ENCODE measurements at places on chromosomes 5 and 9.

DNA sequence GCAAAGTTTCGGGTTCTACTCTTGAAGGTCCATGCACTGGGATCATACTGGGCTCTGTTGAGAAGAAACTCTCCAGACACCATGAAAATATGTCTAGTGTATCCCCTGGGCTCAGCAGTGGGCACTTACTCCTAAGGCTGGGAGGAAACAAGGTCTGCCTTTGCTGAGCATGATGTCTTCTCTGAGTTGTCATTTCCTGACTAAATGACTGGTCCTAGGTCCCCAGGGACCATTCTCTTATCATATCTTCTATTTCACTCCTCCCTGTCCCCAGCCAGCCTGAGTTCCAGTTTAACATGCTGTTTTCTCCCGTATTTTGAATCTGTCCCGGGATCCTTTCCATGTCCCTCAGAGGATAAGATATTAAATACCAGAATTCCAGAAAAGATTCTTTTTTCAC is 225.4 kb downstream of the MTRR start:
- no peak for DNase-seq

DNA sequence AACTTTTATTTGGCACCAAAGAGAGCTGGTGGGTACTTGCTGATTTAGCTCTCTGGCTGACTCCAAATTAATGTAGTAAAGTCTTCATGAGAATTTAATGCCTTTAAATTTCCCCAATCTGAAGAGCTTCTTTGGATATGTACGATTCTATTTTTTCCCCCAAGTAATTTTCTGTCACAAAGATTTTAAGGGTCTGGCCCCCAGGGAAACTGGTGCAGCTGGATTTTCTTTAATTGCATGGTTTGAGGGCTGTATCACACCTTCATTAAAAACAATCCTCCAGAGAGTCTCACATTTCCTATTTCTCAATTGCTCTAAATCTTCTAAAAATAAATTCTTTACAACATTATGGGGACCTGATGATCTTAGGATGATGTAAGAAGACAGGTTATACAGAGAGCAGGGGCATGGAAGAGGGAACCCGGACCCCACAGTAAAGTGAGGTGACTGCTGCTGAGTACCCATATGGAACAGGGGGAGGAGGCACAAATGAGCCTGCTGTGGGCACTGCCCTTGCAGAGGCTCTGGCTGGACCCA is 158.9 kb downstream of the ENTREP1 start:
- no peak for DNase-seq

DNA sequence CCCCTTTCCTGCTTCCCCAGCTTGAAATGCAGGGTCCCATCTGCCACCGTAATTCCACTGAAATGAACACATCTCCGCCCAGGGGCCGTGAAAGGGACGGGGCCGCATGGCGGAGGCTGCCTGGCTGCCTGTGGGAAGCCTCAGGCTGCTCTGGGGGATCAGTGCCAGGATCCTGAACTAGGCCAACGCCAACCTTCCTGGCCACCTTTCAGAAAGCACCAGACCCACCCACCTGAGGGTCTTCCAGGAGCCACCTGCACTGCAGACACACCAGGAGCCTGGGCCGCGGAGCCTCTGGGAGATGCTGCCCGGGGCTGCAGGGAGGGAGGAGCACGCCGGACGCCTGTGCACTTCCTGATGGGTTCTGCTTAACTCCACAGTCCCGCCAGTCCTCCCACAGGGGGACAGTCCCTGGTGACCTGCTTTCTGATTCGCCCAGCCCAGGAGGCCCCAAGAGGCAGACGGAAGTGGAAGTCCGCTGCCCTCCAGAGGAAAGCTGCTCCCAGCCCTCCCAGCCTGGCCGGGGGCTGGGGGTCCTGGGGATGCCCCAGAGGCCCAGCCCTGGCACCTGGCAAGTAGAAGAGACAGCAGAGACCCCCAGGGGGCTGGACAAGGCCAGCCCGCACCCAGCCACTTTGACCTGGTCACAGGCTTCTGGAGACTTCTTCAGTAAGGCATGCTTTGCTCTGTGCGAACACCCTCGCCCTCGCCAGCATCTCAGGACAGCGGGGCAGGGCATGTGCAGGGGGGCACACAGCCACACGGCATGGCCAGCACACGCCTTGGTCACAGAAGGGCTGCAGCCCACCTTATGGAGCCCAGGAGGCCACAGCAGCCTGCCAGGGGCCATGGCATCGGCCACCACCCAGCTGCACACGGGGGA is at the start of gene CARD9:
Gene CARD9 (minus strand): TSS at position 370 of the 883 bp plus-strand sequence. CDS start 1,591 bp downstream, outside the sequence.
- DNase-seq, result no peak

GRCh38 chr5:132056610-132057497 is 3.6 kb upstream of the IL3 start:
- DNase-seq, result no peak

DNA sequence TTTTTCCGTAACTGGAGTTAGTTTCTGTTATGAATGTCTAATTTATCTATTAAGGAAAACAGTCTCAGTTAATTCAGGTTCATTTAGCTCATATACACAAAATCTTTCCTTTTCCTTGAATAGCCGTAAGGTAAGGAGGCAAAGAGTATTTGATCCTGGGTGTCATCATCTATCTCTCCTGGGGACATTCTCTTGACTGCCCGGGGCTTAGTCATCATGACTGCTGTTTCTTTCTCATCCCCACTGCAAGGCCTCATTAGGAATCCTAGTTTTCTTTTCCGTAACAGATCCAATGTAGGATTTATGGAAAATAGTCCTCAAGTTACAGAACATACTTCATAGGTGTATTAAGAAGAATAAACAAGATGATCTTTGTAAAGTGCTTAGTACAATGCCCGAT is 134.9 kb upstream of the CHD1 start:
- DNase-seq, result no peak

- no peak for DNase-seq
Measured at GRCh38 chr5:120545951-120546350, 81.9 kb downstream of the PRR16 start.

- DNase-seq, result no peak
Measured at GRCh38 chr5:142979636-142980035, 209.5 kb downstream of the ARHGAP26 start.

- DNase-seq, result no peak
Measured at GRCh38 chr9:98248737-98249474, 6.5 kb downstream of the TBC1D2 start.

- no peak for DNase-seq
Measured at GRCh38 chr9:3894772-3895171, 369.0 kb upstream of the RFX3 start.

GRCh38 chr9:82024908-82025307 is 36.3 kb downstream of the SPATA31D1 start:
- no peak for DNase-seq

DNA sequence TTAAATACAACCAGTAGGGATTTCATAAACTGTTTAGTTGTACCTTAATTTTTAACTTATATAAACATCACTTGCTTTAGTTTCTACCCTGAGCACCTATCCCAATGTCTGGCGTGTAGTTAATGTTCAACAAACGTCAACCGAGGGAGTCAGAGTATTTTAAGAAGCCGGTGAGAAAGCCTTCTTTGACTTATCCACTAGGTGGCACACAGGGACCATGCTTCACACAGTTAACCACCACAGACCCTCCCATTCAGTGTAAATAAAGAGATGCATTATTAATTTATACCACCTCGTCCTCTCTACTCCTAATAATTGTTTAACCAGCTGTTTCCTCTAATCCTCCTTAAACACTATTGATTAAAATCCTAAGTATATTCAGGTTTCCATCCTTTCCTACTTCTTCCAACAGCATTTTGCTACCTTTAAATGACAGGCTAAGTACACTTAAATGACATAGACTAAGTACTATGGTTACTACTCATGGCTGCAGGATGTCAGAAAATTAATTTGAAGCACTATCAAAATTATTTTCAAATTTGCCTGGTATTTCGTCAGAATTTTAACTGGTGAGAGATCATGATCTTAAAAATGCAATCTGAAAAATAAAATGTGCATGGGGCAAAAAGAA is 2.3 kb downstream of the HAPLN1 start:
- DNase-seq, result no peak

DNA sequence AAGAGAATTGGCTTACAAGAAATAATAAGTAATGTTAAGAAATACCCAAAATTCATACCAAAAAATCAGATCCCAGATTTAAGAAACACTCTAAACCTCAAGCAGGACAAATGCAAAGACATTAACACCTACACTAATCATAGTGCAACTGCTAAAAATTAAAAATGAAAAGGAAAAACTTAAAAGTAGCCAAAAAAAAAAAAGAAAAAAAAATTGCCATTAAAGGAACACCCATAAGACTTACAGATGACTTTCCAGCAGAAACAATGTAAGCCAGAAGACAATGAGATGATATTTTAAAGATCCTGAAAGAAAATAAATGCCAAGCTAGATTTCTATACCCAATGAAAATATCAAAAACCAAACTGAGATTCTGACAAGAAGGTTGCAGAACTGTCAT is 101.5 kb downstream of the DENND1A start:
- DNase-seq, result no peak

GRCh38 chr5:979100-979817 is 29.3 kb upstream of the NKD2 start:
- no peak for DNase-seq

DNA sequence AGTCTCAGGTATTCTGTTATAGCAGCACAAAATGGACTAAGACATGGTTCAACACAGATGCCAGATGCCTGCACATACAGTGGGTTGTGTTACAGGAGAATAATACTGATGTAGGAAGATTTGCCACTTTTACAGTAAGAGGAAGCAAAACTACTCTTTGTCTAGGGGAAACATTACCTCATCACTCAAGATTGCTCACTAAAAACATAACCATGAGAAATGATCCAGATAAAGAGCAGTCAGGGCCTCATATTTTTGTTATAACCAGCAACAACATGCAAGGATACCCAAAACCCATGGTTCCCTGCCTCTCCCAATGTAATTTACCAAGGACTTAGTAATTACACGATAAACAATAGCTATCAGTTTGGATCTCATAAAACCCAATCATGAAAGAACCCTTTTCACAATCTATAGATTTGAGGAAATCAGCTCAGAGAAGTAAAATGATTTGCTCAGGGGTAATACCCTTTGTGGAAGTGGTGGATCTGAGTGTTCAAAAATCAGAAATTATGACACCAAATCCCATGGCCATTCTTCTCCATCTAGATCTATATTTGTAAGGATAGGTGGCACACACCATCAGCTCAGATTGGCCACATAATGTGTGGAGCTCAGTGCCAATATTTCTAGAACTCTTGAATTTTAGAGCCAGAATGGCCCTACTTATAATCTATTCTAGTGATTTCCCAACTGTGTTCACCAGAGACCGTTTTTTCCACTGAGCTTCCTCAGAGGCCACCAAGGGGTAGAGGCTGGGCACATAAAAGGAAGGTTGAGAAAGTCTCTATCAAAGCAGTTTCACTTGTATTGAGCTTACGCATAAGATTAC is 27.8 kb downstream of the DPYSL3 start:
- DNase-seq, result no peak

GRCh38 chr5:56817263-56818014 is 2.1 kb downstream of the MAP3K1 start:
- no peak for DNase-seq

DNA sequence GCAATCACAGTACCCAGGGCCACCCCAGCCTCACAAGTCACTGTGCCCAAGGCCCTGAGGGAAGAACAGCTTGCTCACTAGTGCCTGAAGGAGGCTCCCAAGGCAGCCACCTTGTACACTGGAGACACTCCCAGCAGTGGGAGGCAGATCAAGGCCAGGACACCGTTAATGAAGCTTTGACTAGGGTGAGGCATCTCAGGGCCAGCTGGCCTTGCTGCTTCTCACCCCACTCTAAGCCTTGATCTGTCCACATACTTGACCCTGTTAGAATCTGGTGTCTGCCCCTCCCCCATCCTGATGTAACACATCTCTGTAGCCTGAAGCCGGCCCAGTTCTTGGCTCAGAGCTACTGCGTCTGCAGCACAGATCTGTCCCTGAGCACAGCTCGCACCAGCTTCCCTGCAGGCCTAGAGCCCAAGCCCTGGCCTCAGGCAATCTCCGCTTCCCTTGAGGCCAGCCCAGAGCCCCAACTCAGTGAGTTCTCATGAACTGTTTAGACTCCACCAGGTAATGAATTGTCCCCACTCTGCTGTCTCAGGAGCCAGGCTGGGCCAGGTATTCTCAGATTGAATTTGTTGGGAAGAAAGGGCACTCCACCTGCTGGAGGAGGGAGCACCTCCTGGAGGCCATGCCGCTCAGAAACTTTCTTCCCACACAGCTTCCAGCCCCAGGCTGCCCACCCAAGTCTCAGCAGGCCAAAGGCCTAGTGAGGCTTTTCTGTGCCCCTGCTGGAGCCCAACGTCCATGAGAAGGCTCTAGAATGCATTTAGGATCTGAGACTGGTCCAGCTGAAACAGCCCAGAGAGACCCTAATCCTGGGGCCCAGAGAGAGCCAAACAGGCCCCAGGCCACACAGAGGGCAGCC is 13.4 kb upstream of the JADE2 start:
- DNase-seq, result no peak

GRCh38 chr5:137155261-137156000 is 343.7 kb downstream of the SPOCK1 start:
- no peak for DNase-seq

DNA sequence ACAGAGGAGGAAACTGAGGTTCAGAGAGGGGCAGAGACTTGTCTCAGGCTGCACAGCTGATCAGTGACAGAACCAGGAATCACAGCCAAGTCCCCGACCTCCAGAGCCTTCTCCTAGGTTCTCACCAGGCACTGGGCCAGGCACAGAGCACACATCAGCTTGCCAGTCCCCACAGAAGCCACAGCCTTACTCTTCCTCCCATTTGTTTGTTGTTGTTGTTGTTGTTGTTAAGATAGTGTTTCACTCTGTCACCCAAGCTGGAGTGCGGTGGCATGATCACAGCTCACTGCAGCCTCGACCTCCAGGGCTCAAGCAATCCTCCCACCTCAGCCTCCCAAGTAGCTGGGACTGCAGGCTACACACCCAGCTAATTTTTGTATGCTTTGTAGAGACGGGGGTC is 41.4 kb downstream of the NAIF1 start:
- DNase-seq, result no peak

DNA sequence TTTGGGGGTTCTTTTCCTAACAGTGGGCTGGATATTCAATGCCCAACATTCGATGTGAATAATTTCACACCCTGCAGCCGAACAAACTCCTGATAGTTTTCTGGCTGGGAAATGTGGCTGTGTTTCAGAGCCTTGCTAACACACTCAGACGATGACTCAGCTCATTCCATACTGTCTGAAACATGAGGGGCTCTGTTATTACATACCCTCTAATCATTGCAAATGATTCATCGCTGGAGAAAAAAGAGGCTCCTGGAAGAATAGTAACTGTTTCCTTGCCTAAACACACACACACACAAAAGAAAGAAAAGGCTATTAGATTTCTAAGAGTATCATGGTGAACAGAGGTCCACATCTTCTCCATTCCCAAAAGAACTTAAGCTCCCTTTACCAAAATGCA is 75.8 kb downstream of the OXCT1 start:
- no peak for DNase-seq

GRCh38 chr5:178625679-178626483 is 969 bp downstream of the CLK4 start:
- no peak for DNase-seq

DNA sequence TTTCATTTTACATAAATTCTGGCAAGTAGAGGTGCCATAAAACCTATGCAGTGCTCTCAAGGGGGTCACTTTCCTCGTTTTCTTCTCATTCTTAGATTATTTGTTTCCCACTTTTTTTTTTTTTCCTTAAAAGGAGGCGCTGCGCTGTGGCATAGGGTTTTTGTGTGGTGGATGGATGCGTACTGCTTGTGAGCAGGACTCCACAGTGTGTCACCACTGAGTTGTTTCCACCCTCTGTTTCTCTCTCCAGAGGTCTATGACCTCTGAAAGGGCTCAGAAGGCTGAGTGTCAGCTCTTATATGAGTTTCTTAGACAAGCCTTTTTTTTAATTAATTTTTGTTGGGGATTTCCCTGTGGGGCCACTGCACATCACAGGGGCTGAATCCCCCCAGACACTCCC is 13.6 kb upstream of the CLTB start:
- DNase-seq, result no peak
